ENCODE measurements at places on chromosomes 2 and 18.

DNA sequence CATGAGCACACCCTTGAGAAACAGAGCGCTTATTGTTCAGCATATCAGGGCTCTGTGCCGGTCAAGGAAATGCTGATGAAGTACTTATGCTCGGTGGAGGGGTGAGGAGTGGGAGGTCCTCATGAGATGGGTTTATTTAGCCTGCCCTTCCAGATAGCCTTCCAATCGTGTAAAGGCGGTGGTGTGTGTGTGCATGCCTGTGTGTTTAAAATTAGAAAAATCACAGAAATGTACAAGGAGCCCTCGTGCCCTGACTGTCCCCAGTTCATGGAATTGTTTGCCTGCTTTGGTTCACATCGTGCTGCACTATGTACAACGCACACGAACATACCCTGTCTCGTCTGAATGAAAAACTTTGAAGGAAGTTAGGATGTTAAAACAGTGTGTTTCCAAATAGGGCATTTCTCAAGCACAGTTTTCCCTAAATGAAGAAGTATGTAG, 158.6 kb downstream of the AQP4 start:
- peak; percentile 74 for DNase-seq

DNA sequence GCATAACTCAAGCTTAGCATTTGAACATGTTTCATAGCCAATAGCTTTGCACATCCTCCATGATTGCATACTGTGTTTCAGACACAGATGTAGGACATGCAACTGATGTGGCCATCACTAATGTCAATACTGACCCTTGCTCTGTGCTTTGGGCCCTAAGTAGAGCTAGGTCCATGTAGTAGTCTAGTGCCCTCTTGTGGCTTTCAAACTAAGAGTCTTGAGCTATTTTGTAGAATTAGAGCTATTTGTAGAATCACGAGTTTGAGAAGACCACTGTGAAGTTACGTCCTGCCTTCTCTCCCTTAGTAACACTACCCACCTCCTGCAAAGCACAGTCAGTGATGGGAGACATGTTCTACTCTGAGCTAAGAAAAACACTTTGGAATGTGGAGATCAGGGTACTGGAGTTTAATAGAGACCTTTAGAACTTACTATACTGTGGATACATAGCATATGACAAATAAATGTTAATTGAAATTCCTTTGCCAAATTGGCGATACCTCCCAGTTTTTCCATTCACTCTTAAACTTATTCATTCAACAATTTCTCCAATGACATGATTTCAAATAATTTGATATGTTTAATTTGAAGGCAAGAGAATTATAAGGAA, 306.5 kb upstream of the TNP1 start:
- DNase-seq = peak; percentile 64

DNA sequence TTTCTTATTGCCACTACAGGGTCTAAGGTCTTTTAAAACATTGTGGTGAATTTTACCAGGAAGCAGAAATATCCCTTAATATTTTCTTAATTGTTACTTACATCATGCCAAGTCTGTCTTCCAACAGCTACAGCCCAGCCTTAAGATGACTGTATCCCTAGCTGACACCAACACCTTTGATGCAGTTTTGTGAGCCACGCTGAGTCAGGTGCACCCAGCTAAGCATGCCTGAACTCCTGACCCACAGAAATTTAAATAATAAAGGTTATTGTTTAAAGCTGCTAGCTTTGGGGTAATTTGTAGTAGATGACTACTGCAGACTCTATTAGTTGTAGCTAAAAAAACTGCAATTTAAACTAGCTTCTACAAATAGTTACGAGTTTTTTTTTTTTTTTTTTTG, 1757.9 kb upstream of the LRRTM1 start:
- no peak for DNase-seq

DNA sequence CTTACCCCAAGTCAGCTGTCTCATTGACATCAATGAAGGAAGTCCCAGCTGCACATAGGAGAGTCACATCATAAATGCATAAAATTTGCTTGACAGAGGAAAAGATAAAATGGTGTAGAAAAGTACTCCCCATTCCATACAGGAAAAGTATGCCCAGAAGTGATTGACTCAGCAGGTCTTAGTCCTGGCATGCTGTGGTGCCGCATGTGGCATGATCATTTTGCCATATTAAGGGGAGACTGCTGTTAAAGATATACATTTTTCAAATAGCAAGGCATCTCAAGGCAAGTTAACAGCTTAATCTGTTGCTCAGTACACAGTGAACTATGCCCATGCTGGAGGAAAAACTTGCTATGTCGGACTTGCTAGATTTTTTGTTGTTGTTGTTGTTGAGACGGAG, 8.1 kb downstream of the COPS7B start:
- no peak for DNase-seq

- peak; percentile 8 for DNase-seq
These were observed 652 bp downstream of the GPC1 start for GRCh38 chr2:240435948-240436682.

DNA sequence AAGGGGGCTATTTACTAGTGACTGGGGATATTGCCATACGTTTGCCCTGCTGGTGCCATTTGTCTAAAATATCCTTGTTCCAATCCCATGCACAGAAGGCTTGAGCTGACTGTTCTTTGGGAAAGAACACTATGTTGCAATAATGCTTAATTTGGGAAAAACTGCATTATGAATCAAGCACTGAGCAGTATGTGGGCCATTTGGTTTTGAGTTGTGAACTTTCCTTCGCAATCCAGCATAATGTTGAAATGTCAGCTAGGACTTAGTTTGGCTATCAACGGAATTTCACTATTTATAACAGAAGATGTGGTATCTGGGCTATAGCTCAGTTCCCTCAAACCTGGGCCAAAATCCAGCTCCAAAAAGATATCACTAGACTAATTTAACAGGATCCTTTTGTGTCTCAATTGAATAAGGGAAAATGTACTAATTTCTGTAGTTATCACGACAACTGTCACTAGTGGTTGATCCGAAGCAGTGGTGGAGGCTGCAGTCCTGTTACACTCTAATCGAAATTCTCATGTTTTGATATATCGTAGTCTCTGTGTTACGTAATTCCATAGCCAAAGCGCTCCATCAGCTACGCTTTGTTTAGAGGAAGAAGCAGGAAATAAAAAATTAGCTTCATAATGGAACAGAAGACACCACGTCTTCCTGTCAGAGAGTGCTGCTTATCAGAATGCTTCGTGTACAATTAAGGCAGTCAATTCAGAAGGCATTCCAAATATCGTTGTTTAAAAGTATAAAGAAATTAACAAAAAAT, 686.8 kb upstream of the SALL3 start:
- DNase-seq = no peak

GRCh38 chr18:44682871-44683221, 2.2 kb downstream of the SETBP1 start:
- no peak for DNase-seq

- DNase-seq = peak; percentile 77
These were observed 2.9 kb downstream of the TGOLN2 start for GRCh38 chr2:85324639-85325465.

- peak; percentile 8 for DNase-seq
These were observed 90.5 kb upstream of the UPP2 start for GRCh38 chr2:158011055-158011771.

DNA sequence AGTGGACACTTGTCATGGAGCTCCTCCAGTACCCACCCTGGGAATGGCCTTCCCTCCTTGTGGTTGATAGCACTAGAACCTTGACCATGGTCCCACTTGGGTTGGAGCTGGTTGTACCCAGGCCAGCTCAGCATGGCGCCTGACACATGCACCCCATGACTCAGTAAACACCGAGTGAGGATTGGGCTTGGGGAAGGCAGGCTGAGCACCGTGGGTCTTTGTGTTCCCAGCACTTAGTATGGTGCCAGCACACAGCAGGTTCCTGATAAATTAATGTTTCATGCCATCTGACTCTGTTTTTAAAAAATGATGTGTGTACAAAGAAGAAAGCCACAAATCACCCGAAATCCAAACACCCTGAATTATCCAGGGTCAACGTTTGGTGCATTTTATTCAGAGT, 69.8 kb downstream of the CIB4 start:
- DNase-seq = no peak

GRCh38 chr18:5173236-5173635, 23.8 kb downstream of the AKAIN1 start:
- no peak for DNase-seq

DNA sequence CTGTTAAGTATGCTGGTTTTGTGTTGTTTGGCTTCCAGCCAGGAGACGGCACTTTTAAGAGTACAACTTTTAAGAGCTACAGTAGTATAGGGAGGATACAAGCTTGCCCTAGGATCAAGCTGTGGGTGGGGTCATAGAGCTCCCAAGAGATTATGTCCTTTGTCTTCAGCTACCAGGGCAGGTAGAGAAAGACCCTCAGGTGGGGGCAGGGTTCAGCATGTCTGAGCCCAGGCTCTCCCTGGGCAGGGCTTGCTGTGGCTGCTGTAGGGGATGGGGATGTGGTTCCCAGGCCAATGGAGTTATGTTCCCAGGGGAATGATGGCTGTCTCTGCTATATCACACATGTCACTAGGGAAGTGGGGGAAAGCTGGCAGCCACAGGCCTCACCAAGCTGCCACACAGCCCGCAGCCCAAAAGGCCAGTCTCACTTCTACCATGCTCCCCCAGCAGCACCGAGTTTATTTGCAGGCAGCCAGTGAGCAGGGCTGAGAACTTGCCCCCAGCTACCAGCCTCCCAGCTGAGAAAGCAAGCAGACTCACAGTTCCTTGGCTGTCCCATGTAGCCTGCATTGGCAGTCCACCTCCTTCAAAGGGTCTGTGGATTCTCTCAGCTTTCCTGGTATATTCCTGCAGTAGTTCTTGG, 105.7 kb upstream of the ERBB4 start:
- DNase-seq = no peak

DNA sequence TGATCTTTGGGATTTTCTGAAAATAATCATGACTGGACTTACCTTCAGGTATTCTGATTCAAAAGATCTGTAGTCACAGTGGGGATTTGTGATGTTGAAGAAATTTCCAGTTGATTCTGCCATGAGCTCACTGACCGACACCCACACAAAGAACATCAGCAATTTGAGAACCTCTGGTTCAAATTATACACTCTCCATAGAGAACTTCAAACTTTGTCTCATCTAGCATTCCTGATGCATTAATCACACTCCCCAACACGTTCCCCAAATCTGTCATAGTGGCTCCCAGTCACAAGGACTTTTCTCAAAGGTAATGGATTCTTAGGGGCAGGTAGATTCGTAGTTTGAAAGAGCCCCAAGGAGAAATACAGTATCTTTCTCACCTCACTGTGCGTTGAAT, 584.3 kb downstream of the FBXO15 start:
- DNase-seq = no peak

GRCh38 chr2:65035351-65035943, 20.8 kb upstream of the CEP68 start:
- DNase-seq = no peak

GRCh38 chr18:58955001-58955400, 90.3 kb downstream of the ZNF532 start:
- DNase-seq = no peak

DNA sequence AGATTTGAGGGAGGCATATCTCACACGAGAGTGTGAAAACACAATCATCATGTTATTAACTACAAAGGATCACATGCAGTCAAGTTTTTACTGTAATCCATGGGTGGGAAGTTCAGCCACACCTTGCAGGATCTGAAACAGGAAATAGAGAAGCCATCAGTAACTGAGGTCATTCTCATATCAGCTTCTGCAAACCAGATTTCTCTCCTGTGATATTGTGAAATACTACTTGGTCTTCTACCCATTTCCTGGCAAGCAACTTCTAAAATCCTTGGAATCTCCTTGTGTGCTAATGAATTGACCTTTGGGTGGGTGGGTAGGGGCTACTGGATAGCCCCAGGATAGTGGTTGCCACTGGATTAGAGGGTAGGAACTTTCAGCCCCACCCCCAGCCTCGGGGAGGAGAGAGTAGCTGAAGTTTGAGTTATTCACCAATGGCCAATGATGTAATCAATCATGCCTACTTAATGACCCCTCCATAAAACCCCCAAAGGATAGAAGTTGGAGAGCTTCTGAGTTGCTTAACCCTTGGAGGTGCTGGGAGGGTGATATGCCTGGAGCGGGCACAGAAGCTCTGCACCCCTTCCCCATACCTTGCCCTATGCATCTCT, 25.6 kb upstream of the TGIF1 start:
- DNase-seq = peak; percentile 52

- DNase-seq = no peak
These were observed 9.0 kb downstream of the SCN2A start for GRCh38 chr2:165248238-165248637.

- DNase-seq = no peak
These were observed 139.3 kb upstream of the CTDP1 start for GRCh38 chr18:79540161-79540903.
